ENCODE measurements at places on chromosomes 16 and 17.
A peak's percentile ranks its signal among the peaks of the same experiment; 100 is the strongest.

DNA sequence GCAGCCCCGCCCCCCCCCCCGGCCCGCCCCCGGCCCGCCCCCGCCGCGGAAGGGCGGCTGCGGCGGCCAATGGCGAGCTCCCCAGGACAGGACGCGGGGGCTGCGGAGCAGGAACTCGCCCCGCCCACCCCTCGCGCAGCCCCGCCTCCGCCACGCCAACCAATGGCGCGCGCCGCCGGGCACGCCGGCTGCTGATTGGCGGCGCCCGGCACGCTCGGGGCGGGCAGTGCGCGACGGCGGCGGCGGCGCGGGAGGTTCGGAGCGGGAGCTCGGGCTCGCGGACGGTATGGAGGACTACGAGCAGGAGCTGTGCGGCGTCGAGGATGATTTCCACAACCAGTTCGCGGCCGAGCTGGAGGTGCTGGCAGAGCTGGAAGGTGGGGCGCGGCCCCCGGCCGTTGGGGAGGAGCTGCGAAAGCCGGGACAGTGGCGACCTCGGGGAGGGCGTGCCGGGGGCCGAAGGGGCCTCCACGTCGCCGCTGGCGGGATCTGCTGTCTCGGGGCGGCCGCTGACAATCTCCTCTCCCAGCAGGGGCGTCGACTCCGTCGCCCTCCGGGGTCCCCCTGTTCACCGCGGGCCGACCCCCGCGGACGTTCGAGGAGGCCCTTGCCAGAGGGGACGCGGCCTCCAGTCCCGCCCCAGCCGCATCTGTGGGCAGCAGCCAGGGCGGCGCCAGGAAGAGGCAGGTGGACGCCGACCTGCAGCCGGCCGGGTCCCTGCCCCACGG is at the start of gene CHTF18:
TSS of gene CHTF18 (plus strand) at position 222 of the 728 bp plus-strand sequence. CDS start at position 287, 65 bp downstream.
- DNase-seq, result peak; percentile 89

GRCh38 chr17:8091033-8091687 is 3.6 kb upstream of the ALOX12B start:
- peak; percentile 34 for DNase-seq

DNA sequence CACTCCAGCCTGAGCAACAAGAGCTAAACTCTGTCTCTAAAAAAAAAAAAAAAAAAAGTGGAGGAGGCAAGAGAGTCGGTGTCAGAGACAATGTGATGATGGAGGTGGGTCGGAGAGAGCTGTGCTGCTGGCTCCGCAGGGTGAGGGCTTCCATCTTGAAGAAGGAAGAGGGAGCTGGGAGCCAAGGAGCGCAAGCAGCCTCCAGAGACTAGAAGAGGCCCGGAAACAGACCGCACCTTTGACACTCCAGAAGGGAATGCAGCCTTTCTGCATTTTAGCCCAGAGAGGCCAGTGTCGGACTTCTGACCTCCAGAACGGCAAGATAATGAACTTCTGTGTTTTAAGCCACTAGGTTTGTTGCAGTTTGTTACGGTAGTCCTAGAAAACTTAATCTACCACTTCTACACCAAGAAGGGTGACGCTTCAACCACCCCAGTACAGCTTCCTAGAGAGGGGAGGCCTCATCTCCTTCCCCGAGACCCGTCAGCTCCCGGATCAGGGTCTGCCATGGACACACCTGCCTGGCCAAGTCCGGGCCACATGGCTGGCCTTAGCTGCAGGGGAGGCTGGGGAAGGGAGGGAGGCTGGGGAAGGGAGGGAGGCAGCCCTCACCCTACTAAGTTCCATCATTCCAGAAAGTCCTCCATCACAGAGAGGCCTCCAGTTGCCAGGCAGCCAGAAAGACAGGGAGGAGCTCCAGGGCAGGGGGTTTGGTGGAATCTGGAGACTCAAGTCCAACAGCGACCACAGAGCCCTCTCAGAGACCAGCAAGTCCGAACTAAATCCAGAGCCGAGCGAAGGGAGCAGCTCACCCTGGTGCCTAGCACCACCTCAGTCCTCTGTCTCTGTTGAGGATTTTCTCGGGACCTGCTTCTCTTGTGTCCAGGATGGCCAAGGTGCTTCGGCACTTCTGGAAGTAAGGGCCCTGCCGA is 13.2 kb upstream of the RBFOX3 start:
- no peak for DNase-seq

- peak; percentile 72 for DNase-seq
Observed at GRCh38 chr17:42775534-42776098, 2.4 kb downstream of the VPS25 start.

- no peak for DNase-seq
Observed at GRCh38 chr16:87486282-87486681, 6.5 kb downstream of the ZCCHC14 start.

- no peak for DNase-seq
Observed at GRCh38 chr16:60170196-60170595, 1436.1 kb upstream of the GOT2 start.

All from fibroblast of skin of back (primary cell).